A172 (cell line): ENCODE measurements at places on chromosomes 12 and 14. TPM values are rescaled to one million over a fixed set of nuclear protein-coding genes. Genes with fewer than 3 reads are reported as not detected.

DNA sequence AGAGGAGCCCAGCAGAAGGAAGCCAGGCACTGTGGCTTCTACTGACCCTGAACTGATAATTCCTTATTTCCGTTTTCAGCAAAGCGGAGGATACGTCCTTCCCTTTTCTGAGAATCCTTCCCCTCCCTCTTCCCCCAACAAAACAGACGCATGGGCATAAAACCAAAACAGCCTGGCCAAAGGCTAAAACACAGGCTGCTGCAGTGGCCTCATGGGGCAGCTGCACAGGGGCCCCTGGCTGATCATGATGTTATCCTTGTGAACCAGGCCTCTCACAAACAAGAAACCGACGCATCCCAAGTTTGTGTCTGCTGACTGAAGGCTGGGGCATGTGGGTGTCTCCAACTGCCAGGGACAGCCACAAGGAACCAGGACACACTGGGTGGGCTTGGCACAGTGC is 23.4 kb upstream of the STON2 start:
- DNase-seq, result no peak

DNA sequence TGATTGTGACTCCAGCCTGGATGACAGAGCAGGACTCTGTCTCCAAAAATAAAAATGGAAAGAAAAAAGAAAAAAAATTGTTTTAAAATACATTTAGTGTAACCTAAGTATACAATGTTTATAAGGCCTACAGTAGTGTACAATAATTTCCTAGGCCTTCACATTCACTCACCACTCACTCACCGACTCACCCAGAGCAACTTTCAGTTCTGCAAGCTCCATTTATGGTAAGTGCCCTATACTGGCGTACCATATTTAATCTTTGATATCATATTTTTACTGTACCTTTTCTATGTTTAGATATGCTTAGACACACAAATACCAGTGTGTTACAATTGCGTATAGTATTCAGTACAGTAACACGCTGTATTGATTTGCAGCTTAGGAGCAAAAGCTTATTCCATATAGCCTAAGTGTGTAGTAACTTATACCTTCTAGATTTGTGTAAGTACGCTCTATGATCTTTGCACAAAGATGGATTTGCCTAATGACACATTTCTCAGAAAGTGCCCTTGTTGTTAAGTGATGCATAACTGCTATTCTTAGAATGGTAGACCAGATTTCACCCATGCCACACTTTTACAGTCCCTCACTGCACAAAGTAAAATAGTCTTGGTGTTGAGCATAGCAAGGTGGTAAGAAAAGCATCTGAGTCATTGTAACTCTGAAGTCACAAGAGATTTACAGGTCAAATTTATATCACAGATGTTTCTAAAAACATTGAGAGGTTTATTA is 151.9 kb downstream of the LRRK2 start:
- DNase-seq, result no peak

DNA sequence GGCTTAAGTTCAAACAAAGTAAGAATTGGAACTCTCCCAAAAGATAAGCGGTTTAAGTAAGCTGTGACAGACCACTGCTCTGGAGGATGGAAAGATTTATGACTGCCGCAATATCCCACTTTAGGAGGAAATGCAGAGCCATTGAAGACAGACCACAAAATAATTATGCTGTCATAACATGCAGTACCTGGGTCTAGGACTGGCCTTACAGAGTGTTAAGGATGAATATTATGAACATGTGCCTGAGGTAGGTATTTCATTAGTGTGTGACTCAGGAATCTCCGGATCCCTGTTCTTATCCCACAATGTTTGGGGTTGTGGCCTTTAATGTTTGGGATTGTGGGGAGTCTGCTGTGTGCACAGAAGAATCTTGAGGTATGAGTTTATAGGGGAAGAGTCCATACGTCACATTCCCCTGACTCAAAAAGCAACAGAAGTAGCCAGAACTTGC is 114.9 kb downstream of the SAMD4A start:
- peak; percentile 84 for DNase-seq

DNA sequence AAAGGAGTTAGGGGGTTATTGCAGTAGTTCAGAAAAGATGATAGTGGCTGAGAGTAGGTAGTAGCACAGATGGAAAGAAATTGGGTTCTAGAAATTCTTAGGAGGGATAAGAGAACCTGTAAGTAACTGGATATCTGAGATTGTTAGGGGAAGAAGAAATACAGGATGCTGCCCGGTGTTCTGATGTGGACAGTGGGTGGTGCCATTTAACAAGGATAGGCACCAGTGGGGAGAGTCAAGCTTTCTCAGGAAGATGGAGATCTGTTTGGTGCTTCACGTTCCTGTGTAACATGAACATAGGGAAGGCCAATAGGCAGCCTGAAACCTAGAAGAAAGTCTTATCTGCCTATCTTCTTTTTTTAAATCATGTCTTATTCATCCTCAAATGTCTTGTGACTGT is 245.9 kb downstream of the NPAS3 start:
- peak; percentile 12 for DNase-seq

DNA sequence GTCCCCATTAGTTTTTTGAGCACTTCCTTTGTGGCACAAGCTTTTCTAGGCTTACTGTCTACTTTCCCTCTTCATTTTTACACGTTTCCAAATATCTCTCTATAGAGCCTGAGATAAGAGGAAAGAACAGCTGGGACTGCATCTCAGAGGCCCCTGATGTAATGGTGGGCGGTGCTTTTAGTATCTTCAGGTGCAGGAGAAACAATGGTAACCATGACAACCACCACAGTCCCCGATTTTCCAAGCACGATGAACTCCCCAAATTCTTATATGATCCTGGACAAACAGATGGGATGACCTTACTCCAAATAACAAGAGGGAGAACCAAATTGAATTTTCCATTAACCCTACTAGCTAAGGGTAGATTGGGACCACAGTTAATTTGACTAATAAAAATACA is 103.3 kb downstream of the AEBP2 start:
- DNase-seq, result no peak

DNA sequence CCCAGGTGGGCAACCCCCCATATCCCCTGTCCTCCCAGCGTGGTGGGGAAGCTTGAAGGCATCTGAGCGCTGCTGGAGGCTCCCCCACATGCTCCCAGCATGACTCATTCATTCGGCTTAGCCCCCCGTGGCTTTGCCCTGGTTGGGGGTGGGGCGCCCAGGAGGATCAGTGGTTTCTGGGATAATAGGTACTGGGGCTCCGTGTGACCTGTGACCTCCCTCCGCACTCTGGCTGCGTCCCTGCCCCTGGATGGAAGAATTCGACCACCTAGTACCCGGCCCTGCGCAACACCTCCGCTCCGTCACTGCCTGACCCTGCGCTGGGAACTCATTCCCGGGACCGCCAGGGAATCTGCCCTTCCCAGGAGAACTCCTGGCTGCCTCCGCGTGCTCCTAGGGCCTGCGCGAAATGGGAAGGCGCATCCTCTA is 120.1 kb downstream of the AACS start:
- DNase-seq, result no peak

DNA sequence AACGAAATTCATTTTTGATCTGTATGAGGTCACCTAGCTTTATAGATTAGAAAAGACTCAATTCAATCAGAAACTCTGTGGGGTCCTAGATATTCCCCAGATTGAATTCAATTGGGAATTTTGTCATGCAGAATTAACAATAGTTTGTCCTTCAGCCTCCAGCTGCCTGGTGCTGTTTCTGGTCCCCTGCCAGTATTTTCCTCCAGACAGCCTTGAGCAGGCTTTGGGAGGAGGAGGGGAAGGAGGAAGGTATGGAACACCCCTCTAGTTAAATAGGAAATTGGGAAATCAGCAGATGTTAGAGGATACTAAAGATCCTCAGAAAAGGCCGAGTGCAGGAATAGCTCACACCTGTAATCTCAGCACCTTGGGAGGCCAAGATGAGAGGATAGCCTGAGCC is 10.6 kb downstream of the GRIP1 start:
- no peak for DNase-seq

DNA sequence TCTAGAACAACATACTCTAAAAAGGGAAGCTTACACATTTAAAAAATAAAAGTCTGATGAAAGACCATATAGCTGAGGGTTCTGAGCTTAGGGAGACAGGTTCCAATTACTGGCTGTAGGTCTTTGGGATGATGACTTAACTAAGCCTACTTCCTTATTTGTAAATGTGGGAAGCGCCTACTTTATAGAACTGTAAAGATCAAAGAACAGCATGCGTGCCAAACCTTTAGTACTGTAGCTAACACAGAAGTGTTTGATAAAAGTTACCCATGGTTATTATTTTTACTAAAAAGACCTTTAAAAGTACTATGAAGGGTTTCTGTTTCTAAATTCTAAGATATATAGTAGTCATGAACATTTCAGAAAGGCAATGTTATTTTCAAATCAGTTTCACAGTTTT is 35.7 kb downstream of the STK38L start:
- DNase-seq, result no peak

GRCh38 chr12:62263966-62264365 is 3.8 kb downstream of the USP15 start:
- no peak for DNase-seq

DNA sequence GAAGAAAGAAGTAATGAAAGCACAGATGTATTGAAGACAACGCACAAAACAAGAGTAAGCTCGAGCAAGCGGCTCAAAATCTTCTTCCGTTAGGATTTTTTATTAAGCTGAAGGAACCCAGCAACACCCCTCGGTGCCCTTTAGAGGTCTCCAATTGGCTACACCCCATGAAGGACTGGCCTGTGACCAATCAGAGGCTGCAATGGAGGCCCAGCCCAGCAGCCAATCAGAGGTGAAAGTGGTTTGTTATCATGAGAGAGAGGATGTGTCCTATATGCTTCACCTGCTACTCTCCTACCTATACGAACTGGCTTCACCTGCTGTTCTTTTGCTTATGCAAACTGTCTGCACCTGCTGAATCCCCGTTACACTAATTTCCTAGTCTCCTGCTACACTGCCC is 358.8 kb downstream of the C12orf50 start:
- DNase-seq, result no peak

- no peak for DNase-seq
Measured at GRCh38 chr14:23323838-23324454, 2.7 kb downstream of the PABPN1 start.

GRCh38 chr14:61730756-61731373 is 31.4 kb upstream of the SNAPC1 start:
- no peak for DNase-seq

- no peak for DNase-seq
Measured at GRCh38 chr14:23171222-23171975, 12.1 kb downstream of the SLC7A8 start.

DNA sequence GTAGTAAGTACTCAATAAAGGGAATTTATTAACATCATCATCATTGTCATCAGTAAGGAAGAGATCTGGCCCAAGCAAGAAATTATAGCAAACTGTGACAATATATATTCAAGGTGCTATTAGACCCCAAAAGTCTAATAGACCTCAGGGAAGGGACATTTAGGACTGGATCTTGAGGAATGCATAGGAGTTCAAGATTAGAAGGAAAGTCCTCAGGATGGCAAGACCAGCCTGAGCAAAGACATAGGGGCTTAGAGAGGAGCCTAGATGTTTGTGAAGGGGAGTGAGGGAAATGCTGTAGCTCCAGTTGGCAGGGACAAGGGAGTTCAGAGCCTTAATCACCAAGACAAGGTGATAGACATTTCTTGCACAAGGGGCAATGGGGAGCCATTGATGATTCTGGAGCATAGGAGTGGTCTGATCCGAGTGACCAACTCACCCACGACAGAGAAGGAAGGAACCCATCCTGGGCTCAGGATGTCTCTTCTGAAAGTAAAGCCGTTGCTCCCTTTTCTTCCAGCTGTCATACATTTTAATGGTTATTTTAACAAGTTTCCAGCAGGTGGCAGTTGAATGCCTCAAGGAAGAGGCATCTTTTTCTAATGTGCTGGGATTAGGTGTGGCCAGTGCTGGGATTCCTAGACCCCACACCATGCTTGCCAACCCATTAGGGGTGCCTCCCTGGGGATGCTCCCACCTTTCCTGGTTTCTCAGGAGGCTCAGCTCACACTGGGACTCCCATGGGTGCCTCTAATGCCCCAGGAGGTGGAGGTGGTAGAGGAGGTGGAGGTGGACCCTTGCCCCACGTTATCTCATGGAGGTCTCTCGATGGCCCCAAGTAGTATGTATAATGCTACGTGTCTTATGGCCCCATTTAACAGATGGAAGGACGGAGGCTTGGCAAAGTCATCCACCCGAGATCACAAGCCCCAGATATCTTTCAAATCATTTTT is 37.8 kb downstream of the PHETA1 start:
- peak; percentile 48 for DNase-seq

GRCh38 chr12:96906849-96907670 is at the start of gene NEDD1:
Gene NEDD1 (plus strand): TSS chr12:96907257. CDS start chr12:96909760, 2,503 bp downstream.
- DNase-seq, result peak; percentile 67

DNA sequence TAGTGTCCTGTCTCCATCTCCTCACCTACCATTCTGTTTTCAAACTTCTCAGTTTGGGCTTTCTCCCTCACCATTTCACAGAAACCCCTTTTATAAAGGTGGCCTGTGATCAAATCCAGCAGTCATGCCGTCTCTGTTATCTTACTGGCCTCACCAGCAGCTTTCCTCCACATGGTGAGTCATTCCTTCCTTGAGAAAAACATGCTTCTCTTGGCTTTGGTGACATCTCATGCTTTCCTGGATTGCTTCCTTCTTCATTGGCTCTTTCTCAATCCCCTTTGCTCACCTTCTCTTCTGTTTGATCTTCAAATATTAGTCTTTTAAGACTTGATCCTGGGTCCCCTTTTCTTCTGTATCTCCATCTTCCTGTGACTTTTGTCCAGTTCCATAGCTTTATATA is 164.9 kb downstream of the ANO4 start:
- DNase-seq, result peak; percentile 43

GRCh38 chr14:26370115-26370514 is 227.7 kb downstream of the NOVA1 start:
- no peak for DNase-seq

DNA sequence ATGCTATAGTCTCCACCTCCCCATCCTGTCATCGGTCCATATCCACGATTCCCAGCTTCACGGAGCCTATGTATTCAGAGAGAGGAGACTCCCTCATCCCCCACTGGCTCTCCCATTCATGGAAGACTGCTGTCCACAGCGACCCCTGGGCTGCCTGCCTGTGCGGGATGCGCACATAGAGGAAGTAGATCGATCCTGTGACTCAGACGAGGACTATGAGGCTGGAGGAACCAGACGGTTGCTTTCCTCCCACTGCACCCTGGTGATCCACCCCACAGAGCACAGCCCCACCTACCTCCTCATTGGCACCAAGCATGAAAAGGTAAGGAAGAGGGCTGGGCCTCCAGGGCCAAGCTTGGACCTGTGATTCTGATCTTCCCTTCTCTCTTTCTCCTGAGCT is 24.4 kb downstream of the PIGH start:
- DNase-seq, result peak; percentile 4

The ATF1 gene
- total RNA-seq, result 24.3 and 24.8 TPM in 2 replicates

The RNASE3 gene
- total RNA-seq, result not detected in 2 replicates

The CCDC197 gene
- total RNA-seq, result not detected in 2 replicates

The STX2 gene
- total RNA-seq, result 45.1 and 50.5 TPM in 2 replicates

The CDC42BPB gene
- 26.2 and 26.6 TPM in 2 replicates for total RNA-seq

The IL31 gene
- not detected in 2 replicates for total RNA-seq

The HOXC11 gene
- 1.0 and 2.3 TPM in 2 replicates for total RNA-seq

The ATP2B1 gene
- 42.8 and 54.7 TPM in 2 replicates for total RNA-seq
